Activated CD8-positive, alpha-beta T cell treated with anti-CD3 and anti-CD28 coated beads for 36 hours (primary cell): ENCODE measurements at places on chromosomes 4 and X.

DNA sequence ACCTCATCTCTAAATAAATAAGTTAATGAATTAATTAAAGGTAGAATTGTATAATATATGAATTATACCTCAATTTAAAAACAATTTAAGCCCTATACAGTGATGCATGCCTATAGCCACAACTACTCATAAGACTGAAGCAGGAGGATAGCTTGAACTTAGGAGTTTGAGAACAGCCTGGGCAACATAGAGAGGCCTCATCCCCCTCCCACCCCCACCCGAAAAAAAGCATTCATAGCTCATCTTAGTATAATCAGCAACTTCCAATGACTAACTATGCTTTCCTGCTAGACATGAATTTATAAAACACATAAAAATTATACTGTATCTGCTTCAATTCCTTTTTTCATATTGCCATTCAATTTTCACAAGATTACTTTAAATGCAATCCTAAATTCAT, 1.6 kb downstream of the LRBA start:
- no peak for DNase-seq

- no peak for DNase-seq
Observed at GRCh38 chrX:109373468-109373867, 108.4 kb downstream of the GUCY2F start.

DNA sequence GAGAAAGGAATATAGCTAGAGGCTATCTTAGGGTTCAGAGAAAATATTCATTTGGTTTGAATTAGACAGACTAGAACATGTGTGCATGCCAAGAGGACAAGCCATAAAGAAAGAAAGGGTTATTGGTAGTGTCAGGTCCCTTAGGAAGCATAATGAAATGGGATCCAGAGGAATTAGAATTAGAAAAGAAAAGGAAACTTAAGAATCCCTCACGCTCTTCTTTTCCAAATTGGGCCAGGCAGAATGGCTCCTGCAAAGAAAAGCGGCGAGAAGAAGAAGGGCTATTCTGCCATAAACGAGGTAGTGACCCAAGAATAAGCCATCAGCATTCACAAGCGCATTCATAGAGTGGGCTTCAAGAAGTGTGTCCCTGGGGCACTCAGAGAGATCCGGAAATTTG, 4.9 kb upstream of the ABCG2 start:
- no peak for DNase-seq

- no peak for DNase-seq
Observed at GRCh38 chrX:10095246-10095645, 61.5 kb upstream of the CLCN4 start.

- no peak for DNase-seq
Observed at GRCh38 chrX:103754401-103754800, 22.2 kb upstream of the PLP1 start.
